ENCODE measurements at places on chromosomes 13 and 19. TPM values are rescaled to one million over a fixed set of nuclear protein-coding genes. Genes with fewer than 3 reads are reported as not detected.

- no peak for DNase-seq
Observed at GRCh38 chr13:59166174-59166573, 997.6 kb downstream of the DIAPH3 start.

GRCh38 chr13:105915146-105915850 is 620.2 kb downstream of the EFNB2 start:
- no peak for DNase-seq

- DNase-seq = no peak
Observed at GRCh38 chr19:53898636-53899341, 10.3 kb upstream of the CACNG7 start.

GRCh38 chr13:91400063-91400399 is 1.6 kb downstream of the GPC5 start:
- DNase-seq = no peak

GRCh38 chr13:48580185-48580803 is 47.4 kb upstream of the RCBTB2 start:
- peak; percentile 59 for DNase-seq

- DNase-seq = no peak
Observed at GRCh38 chr13:42211704-42212464, 60.1 kb upstream of the AKAP11 start.

- no peak for DNase-seq
Observed at GRCh38 chr19:16125737-16126495, 14.2 kb downstream of the RAB8A start.

DNA sequence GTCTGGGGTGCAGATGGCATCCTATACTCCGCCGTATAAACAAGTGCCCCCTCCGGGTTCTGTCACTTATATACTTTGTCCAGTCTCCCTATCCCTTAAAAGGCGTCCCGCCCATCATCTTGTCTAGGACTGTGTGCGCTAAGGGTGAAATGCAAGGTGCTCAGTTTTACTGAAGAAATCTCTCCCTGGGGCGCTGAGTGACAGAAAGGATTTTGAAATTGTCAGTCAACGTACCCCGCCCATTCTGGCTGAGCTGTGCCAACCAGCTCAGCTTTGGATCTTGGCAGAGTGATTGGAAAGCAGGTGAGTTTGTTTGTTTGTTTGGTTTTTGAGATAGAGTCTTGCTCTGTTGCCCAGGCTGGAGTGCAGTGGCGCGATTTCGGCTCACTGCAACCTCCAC is 4.1 kb upstream of the TMEM161A start:
- no peak for DNase-seq

DNA sequence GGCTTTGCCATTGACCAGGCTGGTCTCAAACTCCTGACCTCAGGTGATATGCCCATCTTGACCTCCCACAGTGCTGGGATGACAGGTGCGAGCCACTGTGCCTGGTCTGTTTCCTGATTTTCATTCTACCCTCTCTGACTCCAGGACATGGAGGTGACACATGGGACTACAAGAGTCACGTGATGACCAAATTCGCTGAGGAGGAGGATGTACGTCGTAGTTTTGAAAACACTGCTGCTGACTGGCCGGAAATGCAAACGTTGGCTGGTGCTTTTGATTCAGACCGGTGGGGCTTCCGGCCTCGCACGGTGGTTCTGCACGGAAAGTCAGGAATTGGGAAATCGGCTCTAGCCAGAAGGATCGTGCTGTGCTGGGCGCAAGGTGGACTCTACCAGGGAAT is 40.2 kb downstream of the NLRP5 start:
- no peak for DNase-seq

DNA sequence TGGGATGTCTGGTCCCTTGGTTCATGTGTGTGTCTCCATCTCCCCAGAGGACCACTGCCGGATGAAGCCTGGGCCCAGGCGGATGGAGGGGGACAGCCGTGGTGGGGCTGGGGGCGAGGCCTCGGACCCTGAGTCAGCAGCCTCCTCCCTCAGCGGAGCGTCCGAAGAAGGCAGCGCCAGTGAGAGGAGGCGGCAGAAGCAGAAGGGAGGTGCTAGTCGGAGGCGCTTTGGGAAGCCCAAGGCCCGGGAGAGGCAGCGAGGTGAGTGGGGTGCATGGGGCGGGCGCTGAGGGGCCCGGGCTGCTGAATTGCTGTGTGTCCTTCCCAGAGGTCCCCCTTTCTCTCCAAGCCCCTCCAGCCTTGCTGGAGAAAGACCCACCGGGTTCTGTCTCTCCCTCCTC is 3.2 kb downstream of the CCDC106 start:
- no peak for DNase-seq

GRCh38 chr13:23637829-23638228 is 67.6 kb downstream of the TNFRSF19 start:
- no peak for DNase-seq

- DNase-seq = no peak
Observed at GRCh38 chr19:37699057-37699456, 20.5 kb downstream of the ZNF607 start.

DNA sequence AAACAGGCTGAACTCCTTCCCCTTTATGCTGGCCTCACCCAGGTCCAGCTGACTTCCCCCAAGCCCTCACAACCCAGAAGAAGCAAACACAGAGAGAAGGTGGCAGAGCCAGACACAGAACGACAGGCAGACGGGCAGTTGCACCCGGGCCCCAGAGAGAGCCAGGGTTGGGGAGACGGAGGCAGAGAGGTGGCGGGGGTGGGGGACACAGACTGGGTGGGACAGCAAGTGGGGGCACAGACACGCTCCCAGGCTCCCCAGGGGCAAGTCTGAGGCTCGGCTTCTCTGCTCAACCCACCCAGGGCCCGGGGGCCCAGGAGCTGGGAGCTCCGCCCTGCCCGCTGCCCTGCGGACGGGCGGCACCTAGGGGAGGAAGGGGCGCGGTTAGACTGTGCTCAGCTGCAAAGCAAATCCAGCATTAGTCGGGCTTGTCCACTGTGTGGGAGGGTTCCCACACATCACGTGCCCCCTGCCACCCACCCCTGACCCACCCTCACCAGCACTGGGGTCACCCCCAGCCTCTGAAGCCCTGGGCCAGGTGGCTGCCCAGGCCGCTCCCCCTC is 31.3 kb upstream of the ASF1B start:
- no peak for DNase-seq

DNA sequence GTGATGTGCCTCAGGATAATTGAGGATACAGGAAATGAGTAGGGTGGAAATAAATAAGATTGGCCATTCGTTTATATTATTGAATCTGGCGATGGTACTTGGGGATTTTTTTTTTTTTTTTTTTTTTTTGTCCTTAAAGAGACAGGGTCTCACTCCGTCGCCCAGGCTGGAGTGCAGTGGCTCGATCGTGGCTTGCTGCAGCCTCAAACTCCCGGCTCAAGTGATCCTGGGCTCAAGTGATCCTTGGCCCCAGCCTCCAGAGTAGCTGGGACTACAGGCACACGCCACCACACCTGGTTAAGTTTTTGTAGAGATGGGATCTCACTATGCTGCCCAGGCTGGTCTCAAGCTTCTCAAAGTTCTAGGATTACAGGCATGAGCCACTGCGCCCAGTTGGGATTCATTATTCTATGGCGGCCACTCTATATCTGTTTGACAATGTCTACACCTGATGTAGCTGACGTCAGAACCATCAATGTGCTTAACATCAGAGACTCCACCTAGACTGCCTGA is 2.7 kb upstream of the MAMSTR start:
- DNase-seq = no peak

GRCh38 chr19:18601875-18602274 is 4.7 kb downstream of the CRLF1 start:
- DNase-seq = no peak

DNA sequence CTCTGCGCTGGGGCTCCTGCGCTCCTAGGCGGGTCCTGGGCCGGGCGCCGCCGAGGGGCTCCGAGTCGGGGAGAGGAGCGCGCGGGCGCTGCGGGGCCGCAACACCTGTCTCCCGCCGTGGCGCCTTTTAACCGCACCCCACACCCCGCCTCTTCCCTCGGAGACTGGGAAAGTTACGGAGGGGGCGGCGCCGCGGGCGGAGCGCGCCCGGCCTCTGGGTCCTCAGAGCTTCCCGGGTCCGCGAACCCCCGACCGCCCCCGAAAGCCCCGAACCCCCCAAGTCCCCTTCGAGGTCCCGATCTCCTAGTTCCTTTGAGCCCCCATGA is at the start of gene GJB2:
TSS of gene GJB2 (minus strand) at position 103 of the 326 bp plus-strand sequence. CDS start 3,357 bp downstream, outside the sequence.
- peak; percentile 31 for DNase-seq

DNA sequence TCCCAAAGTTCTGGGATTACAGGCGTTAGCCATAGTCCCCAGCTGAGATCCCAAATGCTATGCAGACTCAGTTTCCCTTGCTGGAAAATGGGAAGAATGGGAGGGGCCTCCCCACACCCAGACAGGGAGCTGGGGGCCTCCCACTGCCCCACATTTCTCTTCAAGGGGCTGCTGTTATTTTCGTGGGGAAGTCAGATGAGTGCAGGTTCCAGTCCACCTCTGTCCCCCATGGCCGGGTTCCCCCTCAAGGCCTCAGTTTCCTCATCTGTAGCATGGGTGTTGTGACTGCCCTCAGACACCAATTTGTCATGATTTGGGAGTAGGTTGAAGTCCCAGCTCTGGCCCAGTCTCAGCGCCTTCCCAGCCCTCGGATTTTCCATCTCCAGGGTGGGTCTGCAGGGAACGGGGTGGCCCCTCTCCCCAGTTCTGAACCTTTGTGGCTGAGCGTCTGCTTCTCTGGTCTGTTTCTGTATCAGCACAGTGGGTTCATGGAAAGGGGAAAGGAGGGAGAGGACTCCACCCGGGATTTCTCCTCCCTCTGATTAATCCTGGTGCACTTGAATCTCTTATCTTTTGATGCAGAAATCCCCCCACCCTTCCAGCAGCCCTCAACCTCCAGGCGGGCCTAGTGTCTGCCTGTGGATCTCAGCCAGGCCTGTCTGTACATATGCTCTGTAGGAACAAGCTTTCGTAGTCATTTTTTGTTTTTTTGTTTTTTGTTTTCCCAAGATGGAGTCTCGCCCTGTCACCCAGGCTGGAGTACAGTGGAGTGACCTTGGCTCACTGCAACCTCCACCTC is 12.2 kb downstream of the NFIC start:
- no peak for DNase-seq

GRCh38 chr13:114161644-114162532 is 17.2 kb upstream of the CFAP97D2 start:
- DNase-seq = no peak

- no peak for DNase-seq
Observed at GRCh38 chr19:37981785-37982475, 74.9 kb downstream of the SIPA1L3 start.

DNA sequence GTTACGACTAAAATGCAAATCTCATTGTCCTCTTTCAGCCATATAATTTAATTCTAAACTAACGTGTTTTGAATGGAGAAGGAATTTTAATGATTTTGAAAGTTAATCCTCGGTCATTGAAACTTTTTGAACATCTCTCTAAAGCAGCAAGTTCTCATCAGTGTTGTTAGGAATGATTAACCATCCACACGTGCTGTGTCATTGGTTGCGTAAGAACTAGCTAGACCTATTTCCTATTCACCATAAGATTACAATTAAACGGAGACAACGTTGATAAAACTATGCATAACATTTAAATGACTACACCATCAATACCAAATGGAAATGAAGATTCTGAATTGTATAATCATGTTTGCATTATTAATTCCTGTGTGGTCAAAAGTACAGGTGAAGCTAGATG is 155.6 kb upstream of the IRS2 start:
- no peak for DNase-seq

- DNase-seq = no peak
Observed at GRCh38 chr13:51412431-51412830, 40.4 kb downstream of the INTS6 start.

DNA sequence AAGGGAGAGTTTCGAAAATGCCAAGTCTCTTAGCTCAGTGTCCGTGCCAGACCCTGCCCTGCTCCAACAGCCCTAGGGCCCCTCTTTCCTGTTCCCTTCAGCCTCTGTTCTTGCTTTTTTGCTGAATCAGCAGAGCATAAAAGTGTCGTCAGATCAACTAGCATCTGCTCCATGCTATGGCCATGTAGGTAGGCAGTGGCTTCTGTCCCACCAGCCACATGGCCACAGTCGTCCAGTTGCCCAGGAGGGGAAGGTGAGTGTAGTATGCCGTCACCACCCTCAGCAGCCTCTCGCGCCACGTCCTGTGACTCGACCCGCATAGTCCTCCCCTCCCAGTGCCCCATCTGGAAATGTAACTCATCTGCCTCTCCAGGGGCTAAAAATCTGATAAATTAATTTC is 50.9 kb upstream of the ATP11A start:
- DNase-seq = no peak

The PALM3 gene
- total RNA-seq = not detected

The PPAN gene
- 117 TPM for total RNA-seq

The ZNF439 gene
- total RNA-seq = 5.8 TPM

The LILRB4 gene
- total RNA-seq = not detected

The CYP2F1 gene
- not detected for total RNA-seq

The SCEL gene
- total RNA-seq = not detected

The GJB2 gene
- total RNA-seq = 1.8 TPM

The ZNF506 gene
- total RNA-seq = 68.9 TPM

The SHISA7 gene
- not detected for total RNA-seq

The PDE4C gene
- total RNA-seq = 0.10 TPM

The CD33 gene
- total RNA-seq = 2.6 TPM

Data from activated T-cell treated with anti-CD3 and anti-CD28 coated beads, Interleukin-2, amount 50 U/mL, for 72 hours (primary cell).